Calu3 (cell line): ENCODE measurements at places on chromosomes 16 and 17. TPM values are rescaled to one million over a fixed set of nuclear protein-coding genes. Genes with fewer than 3 reads are reported as not detected.

DNA sequence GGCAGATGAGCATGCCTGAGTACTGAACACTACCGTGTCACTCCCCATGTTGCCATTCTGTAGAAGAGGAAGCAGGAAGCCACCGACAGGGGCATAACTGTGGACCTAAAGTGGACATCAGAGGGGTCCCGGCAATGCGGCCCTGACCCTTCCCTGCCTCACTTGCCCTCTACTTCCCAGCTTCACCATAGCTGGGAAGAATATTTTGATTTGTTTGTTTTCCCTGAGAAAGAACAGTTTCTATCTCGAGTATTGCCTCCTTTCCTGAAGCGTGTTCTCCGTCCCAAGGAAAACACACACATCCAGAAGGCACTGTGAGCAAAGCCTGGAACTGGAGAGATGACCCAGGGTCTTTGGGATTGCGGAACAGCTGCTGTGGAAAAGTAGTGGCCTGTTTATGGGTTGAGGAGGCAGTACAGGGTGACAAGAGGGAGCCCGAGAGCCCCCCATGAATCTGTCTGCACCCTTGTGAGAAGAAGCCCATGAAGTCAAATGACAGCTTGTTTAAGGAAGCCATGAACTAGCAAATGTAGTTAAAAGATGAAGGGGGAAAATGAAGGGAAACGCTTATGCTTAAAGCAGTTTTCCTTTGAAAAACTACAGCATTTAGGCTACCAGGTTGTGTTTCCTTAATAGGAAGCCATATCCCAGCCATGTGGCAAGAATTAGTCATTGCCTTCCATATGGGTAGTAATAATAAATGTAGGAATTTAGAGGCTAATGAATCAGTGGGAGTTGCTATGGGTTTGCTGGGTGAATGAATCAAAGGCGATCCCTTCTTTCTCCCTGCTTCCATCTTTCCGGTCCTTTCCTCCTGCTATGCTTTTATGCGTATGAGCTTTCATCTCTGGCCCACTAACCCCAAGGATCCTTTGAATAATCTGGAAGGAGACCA, 90.0 kb upstream of the TBX2 start:
- no peaks in the 10 kb centered on the region for H3K4me1 ChIP-seq
- no peak overlapping the region for H3K4me3 ChIP-seq
- no peaks in the 10 kb centered on the region for H3K36me3 ChIP-seq
- peaks cover 13% of the 10 kb centered on the region for H3K27me3 ChIP-seq

- DNase-seq: no peak
- H3K27me3 ChIP-seq: peaks cover 93% of the 10 kb centered on the region
- H3K4me1 ChIP-seq: peaks cover 10% of the 10 kb centered on the region
- no peak overlapping the region for H3K27ac ChIP-seq
- H3K4me3 ChIP-seq: no peak overlapping the region
- H3K36me3 ChIP-seq: no peaks in the 10 kb centered on the region
Observed at GRCh38 chr17:40555296-40556190, 9.7 kb downstream of the CCR7 start.

DNA sequence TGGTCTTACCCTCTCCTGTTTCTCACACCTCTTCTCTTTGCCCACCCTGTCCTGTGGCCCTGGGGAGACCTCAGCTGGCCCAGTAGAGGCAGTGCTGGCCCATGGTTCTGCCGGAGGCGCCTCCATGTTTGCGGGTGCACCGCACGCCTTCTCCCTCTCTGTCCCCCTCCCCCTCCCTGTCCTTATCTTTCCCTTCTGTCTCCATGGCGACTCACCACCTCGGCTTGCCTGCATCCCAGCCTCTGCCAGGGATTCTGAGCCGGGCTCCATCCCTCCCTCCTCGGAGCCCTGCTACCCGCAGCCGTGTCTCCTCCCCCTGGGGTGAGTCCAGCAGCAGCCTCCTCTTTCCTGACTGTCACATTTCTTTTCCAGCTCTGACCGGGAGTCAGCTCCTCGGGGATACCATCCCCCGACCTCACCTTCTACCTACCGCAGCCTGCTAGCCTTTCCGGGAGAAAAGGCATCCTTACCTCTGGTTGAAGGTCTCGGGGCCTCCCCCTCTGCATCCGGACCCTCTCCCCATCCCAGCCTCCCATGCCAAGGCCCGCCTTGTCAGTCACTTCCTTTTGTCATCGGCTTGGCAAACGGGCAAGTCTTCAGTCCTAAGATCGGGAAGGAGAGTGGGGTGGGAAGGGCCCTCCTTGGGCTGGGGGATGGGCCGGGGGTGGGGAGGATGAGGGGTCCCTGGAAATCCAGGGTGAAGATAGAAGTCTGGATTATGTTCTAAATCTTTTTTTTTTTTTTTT, at the start of gene RNF112:
RNF112 (plus strand) TSS at position 358 of the 746 bp plus-strand sequence; CDS start at position 535, 177 bp downstream.
- no peak for DNase-seq
- H3K27me3 ChIP-seq: peaks cover 22% of the 10 kb centered on the region
- H3K4me1 ChIP-seq: no peaks in the 10 kb centered on the region
- H3K36me3 ChIP-seq: no peaks in the 10 kb centered on the region

- H3K27me3 ChIP-seq: no peaks in the 10 kb centered on the region
- peaks cover 24% of the 10 kb centered on the region for H3K36me3 ChIP-seq
- no peak overlapping the region for H3K27ac ChIP-seq
- H3K4me3 ChIP-seq: no peak overlapping the region
- peaks cover 30% of the 10 kb centered on the region for H3K4me1 ChIP-seq
- no peak for DNase-seq
Observed at GRCh38 chr16:67111951-67112444, 2.3 kb downstream of the PHAF1 start.

- no peak for DNase-seq
- H3K4me1 ChIP-seq: peaks cover 17% of the 10 kb centered on the region
- no peak overlapping the region for H3K4me3 ChIP-seq
- peaks cover 56% of the 10 kb centered on the region for H3K27me3 ChIP-seq
Observed at GRCh38 chr16:73062743-73063733, 15.1 kb upstream of the ZFHX3 start.

PLXDC1 gene
- 0.39 and 0.52 TPM in 2 replicates for total RNA-seq

DNA sequence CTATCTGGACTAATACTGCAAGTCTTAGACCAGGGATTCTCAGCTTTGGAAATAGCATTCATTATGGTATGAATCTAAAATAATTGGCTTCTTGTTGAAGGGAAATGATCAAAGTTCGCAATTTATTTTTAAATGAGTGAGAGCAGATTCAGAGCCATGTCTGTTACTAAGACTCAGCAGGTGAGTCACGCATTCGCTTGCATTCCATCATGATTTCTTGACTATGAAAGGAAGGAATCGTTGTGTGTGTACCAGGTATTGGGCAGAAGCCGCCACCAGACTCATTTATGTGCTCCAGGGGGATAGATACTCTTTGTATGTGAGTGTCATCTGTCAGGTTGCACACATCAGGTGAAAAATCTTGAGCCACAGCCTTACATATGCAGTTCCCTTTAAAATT, 10.8 kb downstream of the GSG1L2 start:
- peaks cover 15% of the 10 kb centered on the region for H3K4me1 ChIP-seq
- no peaks in the 10 kb centered on the region for H3K27me3 ChIP-seq
- H3K4me3 ChIP-seq: no peak overlapping the region
- no peak overlapping the region for H3K27ac ChIP-seq

DNA sequence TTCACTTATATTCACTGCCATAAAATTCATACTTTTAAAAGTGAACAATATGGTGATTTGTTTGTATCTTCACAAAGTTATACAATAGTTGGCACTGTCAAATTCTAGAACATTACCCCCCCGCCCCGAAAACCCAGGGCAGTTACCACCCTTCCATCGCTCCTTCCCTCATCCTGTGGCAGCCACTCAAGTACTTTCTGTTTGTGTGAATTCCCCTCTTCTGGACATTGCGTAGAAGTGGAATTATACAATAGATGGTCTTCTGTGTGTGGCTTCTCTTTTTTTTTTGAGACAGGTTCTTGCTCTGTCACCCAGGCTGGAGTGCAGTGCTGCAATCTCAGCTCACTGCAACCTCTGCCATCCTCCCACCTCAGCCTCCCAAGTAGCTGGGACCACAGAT, 58.6 kb downstream of the SPECC1 start:
- no peaks in the 10 kb centered on the region for H3K36me3 ChIP-seq
- no peak for DNase-seq
- H3K27ac ChIP-seq: no peak overlapping the region
- no peaks in the 10 kb centered on the region for H3K4me1 ChIP-seq
- peaks cover 21% of the 10 kb centered on the region for H3K27me3 ChIP-seq

DNA sequence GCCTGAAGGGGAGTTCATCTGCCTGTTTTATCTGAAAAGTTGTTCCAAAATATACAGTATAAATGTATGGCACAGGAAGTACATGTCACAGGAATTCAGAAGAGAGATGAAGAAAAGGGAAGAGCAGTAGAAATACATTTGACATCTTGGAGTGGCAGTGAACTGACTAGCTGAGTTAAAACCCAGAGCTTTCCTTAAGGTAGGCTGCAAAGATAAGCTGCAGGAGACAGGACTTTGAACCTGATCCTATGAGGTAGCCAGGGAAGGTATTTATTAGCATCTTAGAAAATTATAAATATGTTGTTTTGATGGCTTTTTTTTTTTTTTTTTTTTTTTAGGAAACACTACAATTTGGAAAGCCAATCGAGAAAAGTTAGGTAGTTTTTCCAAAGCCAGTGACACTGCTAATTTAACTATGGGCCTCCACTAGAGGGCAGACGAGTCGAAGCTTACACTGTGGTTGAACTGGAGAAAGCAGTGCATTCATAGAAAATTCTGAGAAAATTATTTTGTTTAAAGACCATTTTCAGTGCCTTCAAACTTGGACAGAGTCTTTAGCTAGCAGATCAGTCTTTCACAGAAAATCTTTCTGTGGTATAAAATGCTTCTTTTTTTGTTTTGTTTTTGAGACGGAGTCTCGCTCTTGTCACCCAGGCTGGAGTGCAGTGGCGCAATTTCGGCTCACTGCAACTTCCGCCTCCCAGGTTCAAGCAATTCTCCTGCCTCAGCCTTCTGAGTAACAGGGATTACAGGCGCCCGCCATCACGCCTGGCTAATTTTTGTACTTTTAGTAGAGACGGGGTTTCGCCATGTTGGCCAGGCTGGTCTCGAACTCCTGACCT, 122.3 kb downstream of the SSH2 start:
- H3K27ac ChIP-seq: no peak overlapping the region
- H3K4me1 ChIP-seq: no peaks in the 10 kb centered on the region
- H3K36me3 ChIP-seq: no peaks in the 10 kb centered on the region
- H3K27me3 ChIP-seq: no peaks in the 10 kb centered on the region
- DNase-seq: peak; percentile 81

RASD1 gene
- not detected in 2 replicates for total RNA-seq

TEX14 gene
- total RNA-seq: 0.07 TPM in 2 replicates

SCARF1 gene
- total RNA-seq: 0.14 and 0.37 TPM in 2 replicates

DNA sequence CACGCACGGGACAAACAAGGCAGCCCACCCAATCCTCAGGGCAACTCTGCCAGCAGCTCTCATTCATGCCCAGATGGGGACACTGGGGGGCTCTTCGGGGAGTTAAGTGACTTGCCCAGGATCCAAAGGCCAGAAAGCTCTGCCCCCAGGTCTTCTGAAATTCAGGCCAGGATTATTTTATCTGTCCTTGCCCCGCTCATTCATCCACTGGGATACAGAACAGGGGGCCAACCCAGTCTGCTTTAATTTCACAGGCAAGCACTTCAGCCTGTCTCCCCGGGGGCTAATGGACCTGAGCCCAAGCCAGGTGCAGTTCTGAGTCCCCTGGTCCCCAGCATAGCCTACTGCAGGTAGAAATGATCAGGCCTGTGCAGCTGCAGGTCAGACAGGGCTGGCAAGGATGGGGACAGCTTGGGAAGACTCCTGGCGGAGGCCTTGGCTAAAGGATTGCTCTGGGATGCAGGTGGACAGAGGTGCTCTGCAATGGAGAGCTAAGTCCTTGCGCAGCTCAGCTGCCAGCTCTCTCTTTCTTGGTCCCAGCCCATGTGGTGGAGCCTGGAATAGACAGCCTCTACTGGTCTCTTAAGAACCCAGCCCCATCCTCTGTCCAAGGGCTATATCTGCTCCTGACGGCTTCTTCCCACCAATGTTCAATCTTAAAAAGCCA, 766 bp upstream of the B3GNT9 start:
- no peaks in the 10 kb centered on the region for H3K27me3 ChIP-seq
- peaks cover 10% of the 10 kb centered on the region for H3K4me1 ChIP-seq
- no peak for DNase-seq
- no peak overlapping the region for H3K27ac ChIP-seq

DNA sequence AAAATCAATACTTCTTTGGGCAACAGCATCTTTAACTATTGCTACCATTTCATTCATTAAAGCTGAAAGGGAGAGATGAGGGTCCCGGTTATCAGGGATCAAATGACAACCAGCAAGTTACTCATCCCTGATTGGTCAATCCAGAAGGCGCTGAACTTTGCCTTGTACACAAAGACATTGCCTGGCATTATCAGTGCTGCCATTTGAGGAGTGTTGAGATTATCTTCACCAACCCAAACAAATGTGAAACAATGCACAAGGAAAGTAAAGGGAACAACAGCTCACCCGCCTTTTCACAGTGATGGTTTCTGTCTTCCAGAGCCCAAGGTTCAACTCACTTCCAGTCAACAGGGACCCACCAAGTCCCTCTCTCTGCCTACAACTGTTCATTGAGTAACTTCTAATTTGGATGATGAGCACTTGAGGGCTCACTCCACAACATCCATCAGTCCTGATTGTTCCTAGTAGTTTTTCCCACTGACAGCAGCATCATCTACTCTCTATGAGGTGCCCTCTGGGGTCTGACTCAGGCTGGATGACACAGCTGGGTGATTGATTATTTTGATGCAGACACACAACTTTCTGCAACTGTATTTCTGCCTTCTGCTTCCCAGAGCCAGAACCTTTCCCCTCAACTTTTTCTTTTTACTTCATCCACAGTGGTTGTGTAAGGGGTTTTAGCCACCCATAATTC, 32.0 kb downstream of the LYRM9 start:
- H3K36me3 ChIP-seq: no peaks in the 10 kb centered on the region
- H3K27ac ChIP-seq: no peak overlapping the region
- no peak for DNase-seq
- peaks cover 92% of the 10 kb centered on the region for H3K27me3 ChIP-seq
- H3K4me3 ChIP-seq: no peak overlapping the region

GRCh38 chr16:27708651-27709050, 158.7 kb downstream of the KATNIP start:
- H3K27me3 ChIP-seq: no peaks in the 10 kb centered on the region
- no peak for DNase-seq
- no peak overlapping the region for H3K27ac ChIP-seq
- no peaks in the 10 kb centered on the region for H3K4me1 ChIP-seq

CACNG3 gene
- not detected in 2 replicates for total RNA-seq

DNA sequence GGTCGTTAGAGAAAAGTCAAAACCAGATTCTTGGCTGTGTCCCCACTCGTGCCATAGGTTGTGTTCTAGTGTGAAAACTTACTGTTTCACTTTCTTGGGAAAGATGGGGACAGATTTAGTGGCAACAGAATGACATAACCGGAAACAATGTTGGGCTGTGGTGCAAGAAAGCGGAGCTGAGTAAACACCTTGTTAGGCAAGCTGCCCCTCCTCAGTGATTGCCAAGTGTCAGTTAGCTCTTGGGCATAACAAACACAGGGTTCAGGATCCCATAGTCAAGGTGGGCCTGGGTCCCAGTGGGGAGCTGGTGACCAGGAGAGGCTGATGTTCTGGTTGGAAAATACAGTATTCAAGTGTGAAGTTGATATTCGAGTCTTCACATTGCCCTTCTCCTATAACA, 15.4 kb downstream of the UBN1 start:
- DNase-seq: no peak
- H3K4me3 ChIP-seq: no peak overlapping the region
- H3K36me3 ChIP-seq: peaks cover 27% of the 10 kb centered on the region
- H3K4me1 ChIP-seq: peaks cover 28% of the 10 kb centered on the region
- H3K27ac ChIP-seq: no peak overlapping the region
- H3K27me3 ChIP-seq: no peaks in the 10 kb centered on the region
